NCI-H2171 (cell line): ENCODE measurements at places on chromosomes 13 and 19.

DNA sequence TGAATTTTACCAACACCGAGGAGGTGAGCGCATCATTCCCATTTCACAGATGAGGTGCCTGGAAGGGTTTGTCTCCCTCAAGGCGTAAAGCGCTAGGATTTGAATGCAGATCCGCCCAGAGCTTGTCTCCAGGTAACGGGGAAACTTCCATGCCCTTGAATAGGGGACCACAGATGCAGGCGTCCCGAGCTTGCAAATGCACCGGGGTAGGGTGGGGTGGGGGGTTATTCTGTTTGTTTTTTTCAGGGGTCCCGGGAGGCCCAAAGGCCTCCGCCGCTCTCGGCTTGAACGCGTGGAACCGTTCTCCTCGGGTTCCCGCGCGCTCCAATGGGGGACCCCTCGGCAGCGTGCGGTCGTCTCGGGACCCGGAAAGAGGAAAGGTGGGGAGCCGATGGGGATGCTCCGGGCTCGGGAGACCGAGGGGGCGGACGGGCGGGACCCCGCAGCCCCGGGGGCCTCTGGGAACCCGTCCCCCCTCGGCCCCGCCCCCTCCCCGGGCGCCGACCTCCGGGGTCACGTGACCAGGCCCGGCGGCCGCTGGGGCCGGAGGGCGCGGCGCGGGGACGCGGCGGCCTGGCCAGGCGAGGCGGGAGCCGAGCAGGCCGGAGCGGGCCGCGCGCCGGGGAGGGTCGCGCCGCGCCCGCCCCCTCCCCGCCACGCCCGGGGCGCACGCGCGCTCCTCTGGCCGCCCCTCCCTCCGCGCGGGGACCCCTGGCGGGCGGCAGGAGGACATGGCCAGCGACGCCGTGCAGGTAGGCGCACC, at the start of gene PKN1:
TSS of gene PKN1 (plus strand) at position 516 of the 763 bp plus-strand sequence. CDS start at position 732, 216 bp downstream.
- peak; percentile 64 for DNase-seq

DNA sequence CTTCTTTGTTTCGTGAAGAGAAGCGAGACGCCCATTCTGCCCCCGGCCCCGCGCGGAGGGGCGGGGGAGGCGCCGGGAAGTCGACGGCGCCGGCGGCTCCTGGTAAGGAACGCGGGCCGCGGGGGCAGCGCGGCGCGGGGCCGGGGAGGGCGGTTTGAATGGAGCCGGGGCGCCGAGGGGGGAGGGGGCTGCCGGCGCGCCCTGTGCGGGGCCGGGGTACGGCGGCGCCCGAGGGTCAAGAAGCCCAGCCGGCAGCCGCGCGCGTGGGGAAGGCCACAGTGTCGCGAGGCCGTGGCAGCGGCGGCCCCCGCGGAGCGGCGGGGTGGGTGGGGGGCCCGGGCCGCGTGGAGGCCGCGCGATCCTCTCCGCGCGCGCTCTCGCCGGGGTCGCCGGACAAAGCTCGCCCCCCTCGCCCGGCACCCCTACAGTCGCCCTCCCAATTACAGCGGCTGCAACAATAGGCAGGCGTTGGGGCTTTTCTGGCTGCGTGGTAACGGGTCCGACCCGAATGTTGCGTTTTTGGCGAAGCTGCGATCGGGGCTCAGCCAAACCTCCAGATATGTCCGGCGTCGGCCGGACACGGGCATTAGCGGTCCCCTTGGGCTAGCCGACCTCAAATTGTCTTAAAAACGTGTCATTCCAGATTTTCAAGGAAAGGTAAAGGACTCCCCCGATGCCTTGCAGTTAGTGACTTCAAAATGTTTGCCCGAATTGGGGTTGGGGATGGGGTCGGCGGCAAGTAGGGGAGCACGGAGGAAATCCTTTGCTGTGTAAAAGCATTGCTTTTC, 437 bp downstream of the SMARCA4 start:
- DNase-seq, result no peak

DNA sequence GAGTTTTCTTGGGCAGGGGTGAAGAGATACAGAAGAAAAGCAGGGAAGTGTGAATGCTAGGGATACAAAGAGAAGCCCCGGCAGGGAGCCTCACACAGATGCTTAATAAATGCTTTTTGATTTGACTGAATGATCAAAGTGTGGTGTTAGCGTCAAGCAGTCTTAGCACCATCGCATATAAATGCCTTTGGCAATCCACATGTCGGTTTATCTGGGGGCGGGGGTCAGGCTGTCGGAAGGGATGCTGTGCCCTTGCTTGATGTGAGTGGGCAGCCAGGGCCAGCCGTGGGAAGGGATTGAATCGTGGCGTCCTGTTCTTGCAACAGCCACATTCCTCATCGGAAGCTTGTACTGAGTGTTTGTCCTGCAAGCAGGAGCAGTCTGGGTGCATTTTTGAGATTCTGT, 173.1 kb downstream of the LACC1 start:
- DNase-seq, result no peak

DNA sequence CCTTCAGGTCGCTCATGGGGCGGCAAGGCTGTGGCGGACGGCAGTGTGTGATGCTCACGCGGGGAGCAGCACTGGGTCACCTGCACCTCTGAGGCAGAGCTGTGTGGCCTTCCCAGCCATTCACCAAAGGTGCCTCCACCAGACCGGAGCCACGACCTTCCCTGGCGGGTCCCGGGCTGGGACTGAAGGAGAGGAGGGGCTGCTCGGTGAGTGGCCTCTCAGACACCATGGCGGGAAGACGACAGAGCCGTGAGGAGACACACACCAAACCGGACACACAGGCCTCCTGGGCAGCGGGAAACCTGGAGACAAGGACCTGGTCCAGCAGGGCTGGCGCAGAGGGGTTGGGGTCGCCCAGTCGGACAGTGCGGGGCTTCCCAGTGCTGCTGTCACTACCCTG, 7.5 kb downstream of the MCF2L start:
- DNase-seq, result no peak

GRCh38 chr13:42276683-42277082, 4.7 kb downstream of the AKAP11 start:
- no peak for DNase-seq

- DNase-seq, result no peak
Observed at GRCh38 chr13:55402870-55403269, 1737.8 kb upstream of the PRR20A start.

DNA sequence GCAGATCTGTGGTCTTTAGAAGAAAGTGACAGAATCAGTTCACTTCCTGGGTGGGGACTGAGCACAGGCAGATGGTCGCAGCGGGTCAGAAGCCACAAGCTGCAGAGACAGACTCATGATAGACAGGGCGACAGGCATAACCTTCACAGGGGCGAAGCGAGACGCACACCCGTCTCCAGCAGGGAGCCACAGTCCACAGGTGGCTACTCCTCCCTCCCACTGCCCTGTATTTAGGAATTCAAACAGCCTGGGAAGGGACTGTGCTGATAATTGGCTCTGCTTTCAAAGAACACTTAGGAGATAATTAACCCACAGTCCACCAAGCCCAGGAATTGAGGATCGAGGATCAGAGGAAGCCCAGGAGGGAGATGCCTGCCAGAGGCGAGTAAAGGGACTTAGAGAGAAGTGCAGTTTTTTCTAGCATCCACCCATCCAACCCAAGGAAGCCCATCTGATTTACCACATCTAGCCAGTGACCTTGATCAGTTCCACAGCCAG, 23.2 kb downstream of the RFX2 start:
- no peak for DNase-seq

DNA sequence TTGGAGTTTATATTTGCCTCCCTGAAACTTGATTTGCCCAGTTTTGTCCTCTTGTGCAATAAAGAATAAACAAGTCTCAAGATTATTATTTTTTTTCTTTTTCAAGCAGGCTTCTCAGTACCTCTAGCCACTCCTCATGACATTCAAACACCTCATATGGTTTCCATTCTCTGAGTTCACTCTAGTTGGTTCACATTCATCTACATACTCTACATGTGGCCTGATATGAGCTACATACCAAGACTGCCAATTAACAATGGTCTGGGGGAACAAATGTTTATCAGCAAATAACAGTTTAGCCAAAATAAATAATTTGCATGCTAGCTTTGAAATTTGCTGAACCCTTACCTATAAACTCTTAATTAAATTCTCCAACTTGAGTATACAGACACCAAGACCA, 22.5 kb downstream of the KCNRG start:
- no peak for DNase-seq

GRCh38 chr19:35213663-35214632, 14.6 kb downstream of the FAM187B start:
- peak; percentile 68 for DNase-seq
